GM12892 (cell line): ENCODE measurements at places on chromosomes 12 and 14.

DNA sequence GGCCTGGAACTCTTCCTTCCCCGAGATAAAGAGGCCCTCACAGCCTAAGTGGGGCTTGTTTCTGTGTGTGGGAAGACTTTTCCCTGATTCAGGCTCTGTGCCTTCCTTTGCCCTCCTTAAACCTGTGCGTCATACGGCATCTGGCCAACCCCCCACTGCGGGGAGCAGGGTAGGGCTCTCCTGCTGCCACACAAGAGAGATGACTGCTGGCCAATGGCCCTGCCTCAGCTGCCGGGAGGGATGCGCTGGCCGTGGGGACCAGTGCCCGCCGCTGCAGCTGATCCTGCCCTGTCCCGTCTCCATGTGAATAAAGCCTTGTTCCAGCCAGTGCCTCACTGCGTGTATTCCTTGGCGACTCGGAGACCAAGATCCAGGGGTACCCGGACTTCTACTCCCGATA is 42.5 kb upstream of the BEGAIN start:
- no peak for DNase-seq

DNA sequence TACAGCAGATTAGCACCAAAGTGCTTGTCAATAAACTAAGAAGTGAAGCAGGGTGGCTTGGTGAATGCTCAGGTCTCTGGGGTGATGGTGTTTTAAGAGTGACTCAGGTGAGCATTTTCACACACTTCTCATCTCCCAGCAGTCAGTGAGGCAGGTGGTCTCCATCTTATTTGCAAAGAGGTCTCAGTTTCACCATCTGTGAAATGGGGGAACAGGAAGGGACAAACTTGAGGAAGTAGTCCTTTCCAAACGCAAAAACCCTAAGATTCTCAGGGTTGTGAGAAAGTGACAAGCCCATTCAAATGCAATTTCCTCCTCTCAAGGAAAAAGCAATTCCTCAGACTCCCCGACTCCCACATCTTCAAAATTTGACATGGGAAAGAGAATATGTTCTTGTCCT is 54.1 kb downstream of the CMKLR1 start:
- no peak for DNase-seq

- peak; percentile 10 for DNase-seq
Measured at GRCh38 chr12:93098077-93098476, 169.0 kb upstream of the EEA1 start.

DNA sequence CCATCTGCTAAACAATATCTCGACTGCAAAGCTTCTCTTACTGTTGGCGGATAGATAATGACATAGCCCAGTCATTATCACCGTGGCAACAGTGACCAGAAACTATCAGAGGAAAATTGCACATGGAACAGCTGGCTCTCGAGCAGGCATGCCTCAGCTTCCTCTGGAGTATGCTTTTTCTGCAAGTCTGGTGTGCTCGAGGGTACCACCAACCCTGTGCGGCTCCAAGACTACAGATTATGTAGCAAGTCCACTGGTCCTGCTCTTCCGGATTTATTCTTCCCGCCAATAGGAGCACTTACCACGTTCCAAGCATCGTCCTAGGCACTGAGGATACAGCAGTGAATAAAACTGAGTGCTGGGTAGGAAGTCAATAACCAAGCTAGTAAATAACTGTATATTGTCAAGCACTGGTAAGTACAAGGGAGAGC is 1.4 kb upstream of the GLRX5 start:
- DNase-seq, result no peak

- no peak for DNase-seq
Measured at GRCh38 chr12:122203301-122204166, at the start of gene B3GNT4. TSS of gene B3GNT4 (plus strand) at chr12:122203709. CDS start at chr12:122204619, 910 bp downstream.

GRCh38 chr14:70742316-70742715 is 67.0 kb downstream of the MAP3K9 start:
- DNase-seq, result no peak

GRCh38 chr14:75196064-75196463 is 19.7 kb upstream of the TMED10 start:
- DNase-seq, result no peak

DNA sequence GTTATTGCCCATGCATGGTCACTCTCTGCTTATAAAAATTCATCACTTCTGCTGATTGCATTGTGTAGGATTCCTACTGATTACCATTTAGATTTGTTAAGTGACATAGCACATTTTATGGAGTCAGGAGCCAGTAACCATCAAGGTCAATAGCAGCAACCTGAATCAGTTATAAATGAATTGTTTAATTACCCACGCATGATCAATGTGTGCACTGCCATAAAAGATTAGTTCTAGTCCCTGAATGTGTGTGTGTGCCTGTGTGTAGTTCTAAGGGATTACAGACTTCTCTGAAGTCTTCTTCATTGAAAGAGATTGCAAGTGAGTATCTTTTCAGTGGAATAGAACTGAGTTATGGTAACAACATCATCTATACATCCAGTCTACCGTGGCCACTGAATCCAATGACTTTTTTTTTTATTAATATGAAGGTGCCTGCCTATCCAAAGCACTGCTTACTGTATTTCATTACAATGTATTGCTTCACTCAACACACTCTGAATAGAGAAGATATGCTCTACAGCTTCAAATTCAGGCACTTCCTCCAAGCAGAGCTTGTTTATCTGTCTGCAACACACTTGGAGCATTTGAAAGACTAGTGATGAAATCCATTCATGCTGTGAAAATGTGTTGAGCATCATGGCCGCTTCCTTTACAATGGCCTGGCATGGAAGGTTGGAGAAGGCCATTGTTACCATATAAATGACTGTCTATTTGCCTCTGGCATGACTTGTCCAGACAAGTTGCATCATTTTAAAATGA is 381.7 kb downstream of the DIO2 start:
- no peak for DNase-seq

- DNase-seq, result no peak
Measured at GRCh38 chr12:28870839-28871440, 278.1 kb upstream of the FAR2 start.

- DNase-seq, result no peak
Measured at GRCh38 chr14:102280376-102280962, 24.5 kb downstream of the MOK start.

- DNase-seq, result no peak
Measured at GRCh38 chr12:102167821-102168604, 29.6 kb downstream of the PMCH start.

DNA sequence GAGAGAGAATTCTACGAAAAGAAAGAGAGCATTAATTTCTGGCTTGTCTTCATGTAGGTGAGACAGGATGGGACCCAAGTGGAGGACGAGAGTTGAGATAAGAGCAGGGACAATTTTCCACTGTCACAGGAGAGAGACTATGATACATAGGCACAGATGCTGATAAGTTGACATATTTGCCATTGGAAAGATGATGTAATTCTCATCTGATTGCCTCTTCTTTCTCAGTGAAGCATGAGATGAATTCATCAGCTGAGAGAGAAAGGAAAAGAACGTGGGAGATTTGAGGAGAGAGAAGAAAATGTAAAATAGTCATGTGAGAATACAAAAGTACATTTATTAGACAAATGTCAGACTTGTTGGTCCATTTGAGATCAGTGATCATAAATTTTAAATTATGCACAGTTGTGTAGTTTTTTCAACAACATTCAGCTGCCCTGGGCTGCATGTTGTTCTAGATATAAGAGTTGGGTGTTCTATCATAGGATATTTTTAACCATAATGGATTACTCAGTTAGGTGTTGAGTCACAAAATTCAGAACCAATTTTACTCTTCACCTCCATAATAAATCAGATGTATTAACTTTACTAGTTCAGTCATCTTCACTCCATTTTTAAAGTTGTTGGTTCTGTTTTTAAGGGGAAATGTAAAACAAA is 222.9 kb downstream of the DPY19L2 start:
- DNase-seq, result no peak

- DNase-seq, result no peak
Measured at GRCh38 chr14:24639905-24640304, 5.9 kb upstream of the GZMB start.

GRCh38 chr12:106527356-106527755 is 55.4 kb upstream of the RFX4 start:
- no peak for DNase-seq

- DNase-seq, result no peak
Measured at GRCh38 chr12:32587581-32588495, 91.3 kb upstream of the DNM1L start.
